SK-MEL-5 (cell line): ENCODE measurements at places on chromosomes 7 and 10. TPM values are rescaled to one million over a fixed set of nuclear protein-coding genes. Genes with fewer than 3 reads are reported as not detected.

- no peak for DNase-seq
Measured at GRCh38 chr10:80144696-80145131, 12.2 kb downstream of the PLAC9 start.

GRCh38 chr10:13189961-13190360 is 28.6 kb downstream of the MCM10 start:
- DNase-seq, result no peak

GRCh38 chr10:94214481-94214893 is 148.3 kb downstream of the NOC3L start:
- DNase-seq, result no peak

- DNase-seq, result no peak
Measured at GRCh38 chr10:123682477-123682876, 16.3 kb downstream of the GPR26 start.

DNA sequence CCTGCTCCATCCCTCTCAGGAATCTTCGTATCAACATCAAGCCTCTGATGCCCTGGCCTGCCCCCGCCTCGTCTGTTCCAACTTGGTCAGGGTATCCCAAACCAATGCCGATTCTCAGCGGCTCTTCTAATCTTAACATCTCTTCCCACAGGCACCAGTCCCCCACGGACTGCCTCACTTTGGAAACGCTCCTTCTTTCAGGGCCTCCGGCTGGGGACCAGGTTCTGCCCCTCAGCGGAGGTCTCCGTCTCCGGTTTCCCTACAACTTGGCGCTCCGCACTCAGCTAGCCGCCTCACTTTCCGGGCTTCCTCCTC is 488 bp downstream of the ABCF2 start:
- DNase-seq, result no peak

DNA sequence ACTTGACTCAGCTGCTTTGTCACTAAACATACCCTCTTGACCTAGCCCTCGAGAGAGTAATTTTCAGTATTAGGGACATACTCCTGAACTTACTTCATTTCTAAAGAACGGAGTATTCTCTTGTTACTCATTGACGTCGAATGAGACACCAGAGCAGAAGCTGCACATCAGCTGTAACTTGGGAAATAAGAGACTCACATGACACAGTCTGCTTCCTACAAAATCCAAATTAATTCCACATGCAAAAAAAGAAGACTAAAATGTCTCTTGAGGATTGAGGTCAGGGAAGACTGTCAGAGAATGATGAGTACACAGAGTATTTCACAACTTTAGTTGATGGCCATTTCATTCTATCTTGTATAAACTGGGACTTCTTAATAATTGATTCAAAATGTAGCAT is 114.7 kb upstream of the EGFR start:
- no peak for DNase-seq

DNA sequence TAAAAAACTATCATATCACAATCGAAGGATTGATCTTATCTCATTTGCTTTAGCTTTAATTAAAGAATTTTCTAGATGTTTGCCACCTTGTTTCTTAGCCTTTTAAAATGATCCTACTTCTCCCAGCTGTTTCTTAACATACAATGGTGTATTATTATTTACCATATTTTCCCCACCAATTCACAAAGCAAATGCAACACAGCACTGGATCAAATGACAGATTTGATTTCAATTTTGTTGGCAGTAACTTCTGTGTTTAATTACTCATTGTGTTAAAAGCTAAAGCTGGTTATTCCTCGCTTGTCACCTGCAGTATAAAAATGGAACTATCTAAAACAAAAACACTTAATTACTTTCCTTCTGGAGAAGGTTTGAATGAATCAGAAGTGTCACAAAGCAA is 19.6 kb downstream of the SVIL start:
- no peak for DNase-seq

DNA sequence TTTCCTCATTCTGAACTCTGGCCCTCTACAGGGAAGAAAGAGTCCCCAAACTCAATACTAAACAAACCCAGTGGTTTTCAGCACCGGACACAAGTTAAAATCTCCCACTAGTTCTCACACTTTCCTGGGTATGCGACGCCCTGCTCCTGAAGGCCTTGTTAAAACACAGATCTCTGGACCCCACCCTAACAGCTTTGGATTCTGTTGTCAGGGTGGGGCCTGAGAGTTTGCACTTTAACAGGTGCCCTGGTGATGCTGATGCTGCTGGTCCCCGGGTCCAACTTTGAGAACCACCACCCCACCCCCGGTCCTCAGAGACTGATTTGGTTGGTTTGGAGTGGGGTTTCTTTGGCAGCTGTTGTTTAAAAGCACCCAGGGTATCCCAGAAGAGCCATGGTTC is 61.6 kb downstream of the CHST3 start:
- no peak for DNase-seq

- DNase-seq, result no peak
Measured at GRCh38 chr10:5079306-5079830, 14.8 kb upstream of the AKR1C3 start.

- no peak for DNase-seq
Measured at GRCh38 chr7:49718760-49719159, 54.7 kb upstream of the VWC2 start.

- DNase-seq, result no peak
Measured at GRCh38 chr7:131358636-131359035, 31.0 kb downstream of the MKLN1 start.

DNA sequence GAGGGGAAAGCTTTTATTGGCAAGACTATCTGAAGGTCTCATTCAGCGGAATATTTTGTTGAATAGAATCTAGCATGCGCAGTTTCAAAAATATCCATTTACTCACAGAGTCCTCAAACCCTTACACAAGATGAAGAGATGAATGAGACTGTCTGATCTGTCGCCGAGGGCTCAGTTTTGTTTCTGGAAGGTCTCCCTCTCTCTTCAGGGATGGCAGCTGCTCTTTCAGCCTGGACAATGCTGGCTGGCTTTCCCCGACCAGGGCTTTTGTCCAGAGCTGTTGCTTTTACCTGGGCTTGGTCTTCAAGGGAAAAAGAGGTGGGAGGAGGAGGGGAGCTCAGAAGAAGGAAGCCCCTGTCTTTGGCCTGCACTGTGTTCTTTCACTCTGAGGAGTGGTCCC is 81.9 kb upstream of the BTBD16 start:
- DNase-seq, result no peak

DNA sequence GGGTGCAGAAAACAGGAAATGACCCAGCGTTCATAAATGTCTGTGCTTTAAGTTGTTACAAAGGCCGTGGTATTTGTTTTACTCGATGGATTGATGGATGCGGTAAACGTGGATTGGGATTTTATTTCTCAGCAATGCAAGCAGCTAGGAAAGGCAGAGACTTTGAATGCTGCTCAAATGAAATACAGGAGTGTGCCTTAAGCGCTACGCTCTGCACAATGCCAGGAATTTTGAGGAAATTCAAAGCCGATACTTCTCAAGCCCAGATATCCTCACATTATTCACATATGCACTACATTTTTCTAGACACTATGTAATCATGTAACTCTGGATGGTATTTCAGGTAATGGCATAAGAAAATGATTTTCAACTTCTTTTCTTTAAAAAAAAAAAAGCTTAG is 514.3 kb upstream of the ADARB2 start:
- DNase-seq, result no peak

GRCh38 chr10:52319926-52320325 is 5.8 kb downstream of the DKK1 start:
- DNase-seq, result no peak

GRCh38 chr7:65448816-65449504 is 75.3 kb downstream of the ZNF92 start:
- no peak for DNase-seq

DNA sequence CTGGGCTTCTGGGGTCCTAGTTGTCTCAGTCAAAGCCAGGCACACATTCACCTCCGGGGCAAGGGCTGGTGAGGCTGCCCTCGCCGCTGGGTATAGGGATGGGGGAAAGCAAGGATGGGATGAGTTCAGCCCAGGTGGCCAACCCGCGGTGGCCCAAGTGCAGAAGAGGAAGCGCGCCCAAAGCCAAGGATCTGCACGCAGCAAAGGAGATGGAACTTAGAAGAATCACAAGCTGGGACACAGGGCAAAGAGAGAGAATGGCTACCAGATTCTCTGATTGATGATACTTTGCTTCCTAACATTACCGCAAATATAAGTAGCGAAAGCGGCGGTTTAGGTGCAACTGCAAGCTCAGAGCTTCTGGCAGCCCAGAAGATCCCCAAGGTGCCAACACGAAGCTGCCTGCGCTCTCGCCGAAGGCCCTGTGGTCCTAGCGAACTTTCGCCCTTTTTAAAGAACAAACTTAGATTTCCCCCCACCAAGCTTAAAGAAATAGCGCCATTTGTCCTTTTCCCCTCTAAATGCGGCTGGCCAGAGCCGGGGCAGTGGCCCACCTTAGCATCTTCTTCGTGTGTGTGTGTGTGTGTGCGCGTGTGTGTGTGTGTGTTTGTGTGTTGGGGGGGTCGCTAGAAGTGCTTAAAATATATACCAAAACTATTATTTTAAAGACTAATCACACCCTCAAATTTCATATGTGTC is 927 bp upstream of the MKX start:
- no peak for DNase-seq

- DNase-seq, result peak; percentile 93
Measured at GRCh38 chr7:79050603-79051002, 402.9 kb downstream of the MAGI2 start.

GRCh38 chr10:88243836-88244730 is 339.0 kb downstream of the RNLS start:
- DNase-seq, result peak; percentile 37

- DNase-seq, result no peak
Measured at GRCh38 chr7:54697659-54698186, 61.3 kb downstream of the SEC61G start.

- no peak for DNase-seq
Measured at GRCh38 chr7:80542398-80542797, 30.5 kb upstream of the GNAT3 start.

DNA sequence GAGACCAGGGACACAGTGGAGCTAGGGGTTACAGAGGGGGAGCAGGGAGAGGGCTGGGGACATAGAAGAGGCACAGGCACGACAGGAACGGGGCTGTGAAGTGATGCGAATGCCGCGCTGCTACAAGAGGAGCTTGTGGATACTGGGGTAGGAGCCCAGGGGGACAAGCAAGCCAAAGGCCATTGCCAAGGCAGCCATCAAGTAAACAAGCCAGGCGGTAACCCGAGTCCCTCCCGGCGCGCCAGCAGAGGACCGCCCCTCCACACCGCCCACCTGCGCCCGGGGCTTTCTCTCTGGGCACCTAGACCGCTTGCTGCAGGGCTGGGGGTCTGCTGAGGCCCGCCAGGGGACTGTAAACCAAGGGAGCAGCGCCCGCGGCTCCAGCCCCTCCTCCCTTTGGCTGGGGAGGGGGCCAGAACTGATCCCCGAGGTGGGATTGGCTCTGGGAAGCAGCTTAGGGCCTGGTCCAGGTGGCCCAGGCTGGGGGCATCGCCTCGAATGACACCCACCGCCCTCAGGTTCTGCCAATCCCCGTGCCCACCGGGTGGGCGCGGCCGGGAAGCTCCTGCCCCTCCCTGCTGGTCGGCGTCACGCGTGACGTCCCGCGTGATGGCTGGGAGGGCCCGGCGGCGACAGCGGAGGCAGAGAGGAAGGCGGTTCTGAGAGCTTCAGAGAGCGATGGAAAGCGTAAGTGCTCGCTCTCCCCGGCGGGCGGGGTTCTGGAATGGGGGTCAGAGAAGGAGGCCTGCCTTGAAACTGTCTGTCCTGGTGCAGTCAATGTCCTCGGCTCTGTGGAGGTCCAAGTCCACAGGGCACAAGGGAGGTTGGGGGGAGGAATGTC is 982 bp downstream of the SFXN3 start:
- peak; percentile 48 for DNase-seq

DNA sequence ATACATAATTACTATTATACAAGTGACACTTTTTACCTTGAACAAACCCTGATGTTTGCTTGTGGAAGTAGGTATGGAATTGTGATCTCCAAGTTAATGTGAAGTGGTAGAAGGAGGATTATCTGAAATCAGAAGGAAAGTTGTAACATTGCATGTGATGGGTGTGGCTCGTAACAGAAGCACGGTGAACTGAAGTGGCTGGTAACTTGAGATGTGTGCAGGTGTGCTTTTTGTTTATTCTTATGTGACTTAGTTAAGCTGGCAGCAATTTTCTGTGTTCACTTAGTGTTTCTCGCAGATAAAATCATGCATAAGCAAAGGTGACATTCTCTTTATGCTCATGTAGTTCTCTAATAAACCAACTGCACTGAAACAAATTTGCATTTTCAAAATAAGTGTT is 82.3 kb downstream of the ZEB1 start:
- no peak for DNase-seq

GRCh38 chr7:117612637-117613036 is 132.8 kb downstream of the CFTR start:
- DNase-seq, result no peak

GRCh38 chr10:132313865-132314264 is 6.1 kb upstream of the STK32C start:
- DNase-seq, result no peak

GRCh38 chr7:137909042-137909441 is 62.3 kb upstream of the DGKI start:
- no peak for DNase-seq

DNA sequence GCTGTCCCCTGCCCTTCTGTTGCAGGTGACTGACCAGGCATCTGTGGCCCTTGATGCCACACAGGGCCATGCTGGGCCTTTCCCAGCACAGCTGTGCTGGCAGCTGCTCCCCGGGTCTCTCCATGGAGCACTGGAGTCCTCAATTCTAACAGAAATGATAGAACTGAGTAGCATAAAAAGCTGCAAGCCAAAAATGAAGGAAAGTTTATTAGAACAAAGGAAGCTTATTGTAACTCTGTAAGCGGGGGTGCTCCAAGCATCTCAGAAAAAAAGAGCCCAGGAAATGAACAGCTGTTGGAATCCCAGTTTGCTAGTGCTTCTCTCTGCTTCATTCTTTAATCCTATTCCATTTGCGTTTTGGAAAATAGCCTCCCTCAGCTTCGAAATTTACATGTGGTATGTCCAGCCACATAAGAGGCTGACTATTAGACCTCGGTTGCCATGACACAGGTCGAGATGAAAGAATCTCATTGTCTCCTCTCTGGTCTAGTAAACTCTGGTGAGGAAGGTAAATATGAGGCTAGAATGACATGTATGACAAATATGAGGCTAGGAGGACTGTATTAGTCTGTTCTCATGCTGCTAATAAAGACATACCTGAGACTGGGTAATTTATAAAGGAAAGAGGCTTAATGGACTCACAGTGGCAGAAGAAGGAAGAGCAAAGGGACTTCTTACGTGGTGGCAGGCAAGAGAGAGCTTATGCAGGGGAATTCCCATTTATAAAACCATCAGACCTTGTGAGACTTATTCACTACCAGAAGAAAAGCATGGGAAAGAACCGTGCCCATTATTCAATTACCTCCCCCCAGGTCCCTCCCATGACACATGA is 23.7 kb downstream of the EPDR1 start:
- peak; percentile 53 for DNase-seq

PRR15 gene
- not detected in 2 replicates for total RNA-seq

SPOCK2 gene
- total RNA-seq, result 0.05 and 0.24 TPM in 2 replicates

SH2D4B gene
- 0.11 and 0.13 TPM in 2 replicates for total RNA-seq

ASB10 gene
- not detected in 2 replicates for total RNA-seq

FFAR4 gene
- total RNA-seq, result not detected in 2 replicates

GATA3 gene
- total RNA-seq, result not detected in 2 replicates

DTX2 gene
- 11.9 and 12.8 TPM in 2 replicates for total RNA-seq

RAPGEF5 gene
- total RNA-seq, result 16.3 and 20.8 TPM in 2 replicates

SLC18A3 gene
- total RNA-seq, result 0.11 TPM in 1 of 2 replicates, not detected in the other

MRM2 gene
- 34.3 and 49.2 TPM in 2 replicates for total RNA-seq

TMEM106B gene
- 83.3 and 102 TPM in 2 replicates for total RNA-seq

PRKCQ gene
- not detected in 2 replicates for total RNA-seq

RAB11FIP2 gene
- 18.0 and 20.9 TPM in 2 replicates for total RNA-seq

IDI2 gene
- total RNA-seq, result 0.08 TPM in 1 of 2 replicates, not detected in the other

HOXA6 gene
- total RNA-seq, result 1.5 and 1.9 TPM in 2 replicates

PHKG1 gene
- 0.67 and 1.9 TPM in 2 replicates for total RNA-seq
